Endothelial cell (in vitro differentiated cells): ENCODE measurements at places on chromosomes 1 and 21.

DNA sequence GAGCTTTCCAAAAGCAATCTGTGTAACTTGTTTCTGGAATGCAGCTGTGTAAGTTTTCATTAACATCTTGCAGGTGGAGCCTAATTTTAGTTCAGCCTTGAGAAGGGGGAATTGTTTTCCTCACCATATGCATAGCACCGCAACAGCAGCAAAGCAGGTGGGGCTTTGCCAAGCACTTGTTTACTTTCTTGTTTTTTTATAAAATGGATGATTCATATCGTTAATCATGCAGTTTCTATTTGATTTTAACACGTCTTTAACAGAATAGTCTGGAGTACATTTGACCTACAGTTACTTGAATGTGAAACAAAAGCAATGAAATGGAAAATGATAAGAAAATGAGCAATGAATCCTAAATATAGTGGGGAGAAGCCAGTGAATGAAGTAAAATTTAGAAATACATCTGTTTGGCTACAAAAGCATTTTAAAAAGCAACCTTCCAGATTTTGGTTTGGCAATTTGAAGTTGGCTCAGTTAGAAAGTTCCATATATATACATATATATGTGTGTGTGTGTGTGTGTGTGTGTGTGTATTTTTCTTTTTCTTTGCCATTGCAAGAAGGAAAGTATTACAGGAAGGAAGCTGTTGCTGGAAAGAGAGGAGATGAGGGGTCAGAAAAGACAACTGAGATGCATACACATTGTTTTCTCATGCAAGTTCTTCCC is 119.0 kb upstream of the ADGRL2 start:
- no peak for DNase-seq

- no peak for DNase-seq
Observed at GRCh38 chr1:15179485-15179883, 25.9 kb downstream of the TMEM51 start.

- no peak for DNase-seq
Observed at GRCh38 chr1:63987628-63988024, 213.8 kb downstream of the ROR1 start.

GRCh38 chr1:178092878-178093493 is 918 bp upstream of the RASAL2 start:
- no peak for DNase-seq

DNA sequence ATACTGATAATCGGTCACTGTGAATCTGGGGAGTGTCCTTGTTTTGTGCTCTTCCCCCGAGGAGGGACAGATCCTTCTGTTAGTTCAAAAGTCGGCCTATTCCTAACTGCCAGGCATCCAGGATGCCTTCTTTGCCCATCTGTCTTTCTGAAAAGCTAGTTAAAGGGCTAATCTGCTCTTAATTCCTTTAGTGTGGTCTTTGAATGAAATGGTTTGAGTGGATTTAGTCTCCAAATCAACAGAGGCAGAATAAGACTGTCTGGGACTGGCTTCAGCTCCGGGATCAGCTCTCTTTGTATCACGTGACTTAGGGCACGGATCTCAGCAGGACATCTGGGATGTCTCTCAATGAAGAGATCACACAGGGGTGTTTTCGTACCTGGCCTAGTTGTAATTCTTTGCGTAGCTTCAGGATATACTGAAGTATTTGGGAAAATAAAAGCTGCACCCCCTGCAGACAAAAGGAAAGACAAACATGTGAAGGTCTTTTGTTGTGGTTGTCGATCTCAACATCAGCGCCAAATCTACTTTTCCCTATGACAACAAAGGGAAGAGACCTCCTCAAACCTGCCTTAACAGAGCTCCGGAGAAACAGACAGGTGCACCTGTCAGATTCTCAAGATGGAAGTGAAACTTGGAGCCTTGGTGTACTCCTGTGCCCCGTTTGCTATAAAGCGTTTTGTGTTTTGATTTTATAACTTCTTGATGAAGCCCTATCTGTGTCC is 97.9 kb downstream of the ERG start:
- DNase-seq, result no peak

GRCh38 chr1:93025572-93025971 is 53.5 kb upstream of the MTF2 start:
- DNase-seq, result no peak

GRCh38 chr1:1345860-1346500 is 3.2 kb downstream of the DVL1 start:
- DNase-seq, result no peak

GRCh38 chr1:160675641-160676410 is 29.0 kb upstream of the SLAMF1 start:
- peak; percentile 72 for DNase-seq

GRCh38 chr1:6278263-6278662 is 17.4 kb upstream of the GPR153 start:
- no peak for DNase-seq

DNA sequence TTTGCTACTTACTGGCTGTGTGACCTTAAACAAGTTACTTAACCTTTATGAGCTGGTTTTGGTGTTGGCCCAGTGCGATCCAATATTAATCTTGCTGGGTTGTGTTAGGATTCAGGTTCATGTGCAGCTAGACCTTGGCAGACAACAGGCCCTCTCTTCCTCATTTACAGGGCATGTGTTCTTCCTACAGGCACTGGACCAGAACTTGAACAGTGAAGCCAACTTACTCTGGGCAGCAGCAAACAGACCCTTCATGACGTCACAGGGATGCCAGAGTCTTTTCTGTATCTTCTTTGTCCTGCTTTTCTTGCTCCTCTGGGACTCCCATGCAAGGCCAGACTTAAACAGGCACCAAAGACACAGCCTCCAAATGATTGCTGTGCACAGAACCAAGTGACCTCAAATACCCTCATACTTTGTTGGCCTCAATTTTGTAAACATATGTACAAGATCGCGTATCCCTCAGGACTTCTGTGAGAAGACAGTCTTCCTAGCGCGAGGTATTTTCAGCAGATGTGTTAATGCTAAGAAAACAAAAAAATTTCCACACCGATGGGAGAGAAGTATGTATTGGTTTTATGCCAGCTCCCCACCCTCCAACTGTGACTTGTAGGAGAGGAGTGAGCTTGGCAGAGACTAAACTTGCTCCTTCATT is 73.7 kb downstream of the URB2 start:
- DNase-seq, result no peak

- no peak for DNase-seq
Observed at GRCh38 chr1:109181085-109181806, 32.5 kb upstream of the SARS1 start.

- no peak for DNase-seq
Observed at GRCh38 chr1:233714631-233715217, 100.8 kb downstream of the KCNK1 start.

DNA sequence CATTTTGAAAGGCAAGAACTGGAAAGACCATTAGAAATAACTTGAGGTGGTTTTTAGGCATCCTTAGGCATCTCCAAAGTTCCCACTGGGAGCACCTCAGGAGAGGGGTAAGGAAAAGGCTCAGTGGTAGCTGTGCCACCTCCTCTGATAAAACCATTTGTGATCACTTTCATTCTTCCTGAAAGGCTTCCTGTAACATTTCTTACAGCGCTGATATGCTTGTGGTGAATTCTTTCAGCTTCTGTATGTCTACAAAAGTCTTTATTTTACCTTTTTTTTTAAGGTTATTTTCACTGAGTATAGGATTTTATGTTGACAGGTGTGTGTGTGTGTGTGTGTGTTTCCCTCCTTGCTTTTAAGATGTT is 54.8 kb downstream of the VANGL2 start:
- DNase-seq, result no peak

DNA sequence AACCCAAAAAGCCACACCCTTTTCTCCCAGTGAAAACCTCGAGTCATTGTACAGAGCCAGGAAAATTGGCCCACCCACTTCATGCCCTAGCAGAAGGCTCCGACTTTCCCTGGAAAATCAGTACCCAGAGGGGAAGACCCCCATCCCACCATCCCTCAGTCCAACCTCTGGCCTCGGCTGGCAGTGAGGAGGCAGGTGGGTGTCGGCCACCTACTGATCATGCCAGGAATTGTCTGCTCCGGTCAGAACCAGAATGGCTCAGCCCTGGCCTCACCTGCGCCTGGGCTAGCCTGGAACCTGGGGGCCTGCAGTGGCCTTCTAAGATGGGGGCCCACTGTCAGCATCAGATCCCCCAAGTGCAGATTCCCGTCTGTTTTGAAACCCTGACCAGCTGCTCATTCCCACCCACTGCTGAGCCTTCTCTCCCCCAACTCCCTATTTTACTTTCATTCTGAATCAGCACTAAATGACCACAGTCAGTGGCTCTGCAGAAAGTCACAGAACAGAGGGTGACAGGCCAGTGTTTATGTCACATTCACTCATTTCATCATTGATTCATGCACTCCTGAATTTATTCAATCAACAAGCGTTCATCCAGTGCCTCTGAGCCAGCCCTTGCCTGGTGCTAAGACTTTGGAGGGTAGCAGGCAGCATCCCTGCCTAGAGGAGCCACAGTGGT is 3.0 kb upstream of the S100A9 start:
- no peak for DNase-seq

DNA sequence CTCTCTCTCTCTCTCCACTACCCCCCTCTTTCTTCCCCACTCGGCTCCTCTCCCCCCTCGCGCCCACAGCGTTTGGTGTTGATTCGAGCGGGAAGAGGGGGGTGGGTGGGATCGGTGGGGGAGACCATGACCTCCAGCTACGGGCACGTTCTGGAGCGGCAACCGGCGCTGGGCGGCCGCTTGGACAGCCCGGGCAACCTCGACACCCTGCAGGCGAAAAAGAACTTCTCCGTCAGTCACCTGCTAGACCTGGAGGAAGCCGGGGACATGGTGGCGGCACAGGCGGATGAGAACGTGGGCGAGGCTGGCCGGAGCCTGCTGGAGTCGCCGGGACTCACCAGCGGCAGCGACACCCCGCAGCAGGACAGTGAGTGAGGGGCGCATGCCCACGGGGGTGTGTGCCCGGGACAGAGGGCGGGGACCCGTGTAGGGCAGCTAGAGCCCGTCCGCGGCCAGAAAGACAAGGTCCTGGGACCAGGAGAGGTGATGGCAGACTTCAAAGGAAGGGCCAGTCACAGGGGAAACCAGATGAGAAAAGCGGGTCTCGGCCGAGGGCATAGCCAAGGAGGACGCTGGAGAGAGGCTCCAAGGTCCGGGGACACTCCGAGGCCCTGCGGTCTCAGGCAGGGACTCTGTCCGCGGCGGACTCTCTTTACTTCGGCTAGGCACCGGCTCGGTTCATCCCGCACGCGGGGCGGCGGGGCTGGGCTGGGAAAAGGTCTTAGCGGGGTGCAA is at the start of gene PRRX1:
Gene PRRX1 (plus strand): TSS at position 39 of the 735 bp plus-strand sequence. CDS start 88 bp downstream, at position 127.
- DNase-seq, result no peak

DNA sequence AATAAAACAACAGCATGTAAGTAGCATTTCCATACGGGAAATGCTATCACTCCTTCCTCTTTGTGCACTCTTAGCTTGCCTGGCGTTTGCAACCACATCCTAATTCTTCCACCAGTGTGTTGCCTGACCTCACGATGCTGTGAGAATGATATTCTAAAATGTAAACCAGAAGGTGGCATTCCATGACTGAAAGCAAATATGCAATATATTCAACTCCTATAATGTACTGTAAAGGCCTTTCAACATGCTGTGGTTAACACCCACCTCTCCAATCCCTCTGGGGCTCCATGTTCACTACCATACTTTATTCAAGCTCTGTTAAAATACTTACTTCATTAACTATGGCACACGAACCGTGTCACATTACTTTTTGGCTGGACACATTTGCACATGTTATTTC is 420.6 kb upstream of the DEPDC1 start:
- no peak for DNase-seq

DNA sequence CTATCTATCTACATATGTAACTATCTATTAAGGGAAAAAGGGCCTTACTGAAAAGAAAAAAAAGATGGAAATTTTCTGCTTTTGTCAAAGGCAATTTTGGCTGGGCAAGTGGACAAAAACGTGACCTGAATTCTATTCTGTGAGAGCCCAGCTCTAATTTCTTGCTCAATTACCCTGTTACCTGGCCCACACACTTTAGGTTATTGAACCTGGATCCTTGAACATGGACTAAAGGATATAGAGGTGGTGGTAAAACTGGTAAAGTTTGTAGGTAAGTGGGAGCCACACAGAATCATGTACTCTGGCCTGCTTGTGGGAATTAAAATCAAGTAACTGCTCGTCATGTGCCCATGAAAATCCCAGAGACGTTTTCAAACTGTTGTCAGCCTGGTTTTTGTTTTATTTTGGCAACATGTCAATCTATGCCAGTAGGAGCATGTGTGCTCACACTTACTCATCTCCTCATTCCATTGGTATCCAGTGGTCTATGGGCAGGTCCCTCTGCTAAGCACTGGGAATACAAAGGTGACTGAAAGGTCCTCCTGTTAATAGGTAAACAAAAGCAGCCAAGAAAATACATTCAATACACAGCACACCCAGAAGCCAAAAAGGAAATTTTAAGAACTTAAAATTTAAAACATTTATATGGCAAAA is 113.7 kb upstream of the WARS2 start:
- no peak for DNase-seq

GRCh38 chr1:41764656-41765055 is 154.1 kb downstream of the HIVEP3 start:
- no peak for DNase-seq

GRCh38 chr1:222241410-222241809 is 306.5 kb downstream of the HHIPL2 start:
- no peak for DNase-seq

- peak; percentile 26 for DNase-seq
Observed at GRCh38 chr1:43074244-43074643, 97.8 kb downstream of the EBNA1BP2 start.

- no peak for DNase-seq
Observed at GRCh38 chr21:43910460-43910859, 45.4 kb downstream of the AGPAT3 start.

DNA sequence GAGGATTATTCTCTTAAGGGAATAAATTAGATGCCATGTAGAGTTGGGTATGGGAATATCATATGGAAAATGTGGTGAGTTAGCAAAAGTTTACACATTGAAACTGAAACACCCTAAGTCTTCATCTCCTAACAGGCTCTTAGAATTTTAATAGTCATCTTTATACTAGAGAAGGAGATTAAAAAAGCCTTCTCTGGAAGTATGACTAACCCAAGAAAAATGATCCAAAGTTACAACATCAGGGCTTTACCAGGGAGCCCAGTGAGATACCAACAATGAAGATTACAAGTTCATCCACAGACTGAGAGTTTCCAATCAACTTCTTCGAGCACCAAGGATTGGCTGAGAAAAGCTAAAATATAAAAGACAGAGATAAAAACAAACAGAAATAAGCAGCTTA is 70.0 kb upstream of the KIAA0040 start:
- DNase-seq, result no peak

DNA sequence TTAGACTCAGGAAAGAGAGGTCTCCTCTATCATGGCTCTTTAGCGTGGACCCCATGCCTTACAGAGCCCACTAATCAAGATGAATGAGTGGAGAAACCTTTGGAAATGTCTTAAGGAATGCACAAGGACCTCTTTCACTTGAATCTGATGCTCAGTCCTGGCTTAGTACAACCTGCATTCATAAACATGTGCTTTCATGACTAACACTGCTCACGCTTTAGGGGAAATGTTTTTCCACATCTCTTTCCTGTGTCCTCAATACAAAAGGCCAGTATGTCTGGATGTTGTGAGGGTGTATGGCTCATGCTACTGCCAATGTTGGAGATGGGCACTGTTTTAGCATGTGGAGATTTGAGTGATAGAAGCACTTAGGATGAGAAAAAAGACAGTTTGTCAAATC is 14.2 kb upstream of the GNG12 start:
- DNase-seq, result no peak

- DNase-seq, result no peak
Observed at GRCh38 chr1:197771904-197772556, 3.2 kb downstream of the DENND1B start.

- DNase-seq, result no peak
Observed at GRCh38 chr1:54253480-54253879, 53.5 kb downstream of the MRPL37 start.

GRCh38 chr1:161191971-161192370 is 6.9 kb downstream of the ADAMTS4 start:
- no peak for DNase-seq

- DNase-seq, result no peak
Observed at GRCh38 chr21:33981391-33982101, 65.9 kb upstream of the ATP5PO start.
